ENCODE measurements at places on chromosomes 5 and 9. TPM values are rescaled to one million over a fixed set of nuclear protein-coding genes. Genes with fewer than 3 reads are reported as not detected.

The CREB3 gene
- 34.4 TPM for total RNA-seq

The LHX6 gene
- total RNA-seq = 1.2 TPM

The MPDZ gene
- 37.3 TPM for total RNA-seq

The RASA1 gene
- total RNA-seq = 31.6 TPM

DNA sequence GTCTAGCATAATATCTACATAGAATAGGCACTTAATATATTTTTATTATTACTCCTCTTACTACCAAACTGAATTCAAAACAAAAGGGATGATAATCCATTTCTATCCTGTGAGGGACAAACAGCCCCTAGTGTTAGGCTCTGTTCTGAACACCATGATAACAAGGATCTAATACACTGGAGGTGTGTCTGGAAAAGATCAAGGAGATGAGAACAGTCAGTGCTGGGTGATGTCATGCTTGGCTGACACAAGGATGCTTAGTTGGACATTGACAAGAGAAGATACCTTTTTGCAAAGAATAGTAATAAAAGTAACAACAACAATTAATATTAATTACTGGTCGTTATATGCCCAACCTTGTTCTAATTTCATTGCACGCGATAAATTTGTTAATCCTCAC lies 458.7 kb downstream of the EBF1 start:
- no peaks in the 10 kb centered on the region for H3K27me3 ChIP-seq
- no peaks in the 10 kb centered on the region for H3K4me1 ChIP-seq
- H3K36me3 ChIP-seq = no peaks in the 10 kb centered on the region
- DNase-seq = no peak
- no peak overlapping the region for H3K4me3 ChIP-seq
- H3K27ac ChIP-seq = no peak overlapping the region

DNA sequence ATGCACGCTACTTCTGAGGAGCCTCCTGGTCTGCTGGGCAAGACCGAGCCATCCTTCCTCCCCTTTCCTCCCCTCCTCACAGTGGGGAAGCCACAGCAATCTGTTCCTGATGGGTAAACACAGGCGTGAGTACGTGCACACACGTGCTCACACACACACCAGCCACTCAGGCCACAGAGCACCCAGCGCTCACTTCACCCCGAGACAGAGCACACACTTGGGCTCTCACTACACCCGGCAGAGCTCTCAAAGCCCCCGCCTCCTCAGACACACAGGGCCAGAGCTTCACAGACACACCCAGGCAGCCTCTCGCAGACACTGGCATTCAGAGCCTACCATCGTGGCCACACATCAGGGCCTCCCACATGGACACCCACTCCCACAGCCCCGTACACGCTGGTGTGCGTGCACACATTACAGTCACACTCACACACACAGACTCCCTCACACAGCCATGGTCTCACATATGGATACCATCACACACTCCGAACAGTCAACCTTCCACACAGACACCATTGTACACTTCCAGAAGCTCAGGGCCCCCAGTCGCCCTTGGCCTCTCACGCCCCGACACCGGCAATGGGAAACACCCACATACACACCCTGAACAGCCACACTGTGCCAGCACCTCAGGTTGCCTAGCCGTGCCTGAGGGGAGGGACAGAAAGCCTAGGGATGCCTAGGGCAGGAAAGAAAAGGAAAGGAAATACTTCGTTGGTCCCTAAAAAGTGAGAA lies 13.5 kb downstream of the CNTFR start:
- no peaks in the 10 kb centered on the region for H3K27me3 ChIP-seq
- no peak for DNase-seq
- peaks cover 10% of the 10 kb centered on the region for H3K4me1 ChIP-seq
- H3K36me3 ChIP-seq = no peaks in the 10 kb centered on the region
- no peak overlapping the region for H3K4me3 ChIP-seq
- H3K27ac ChIP-seq = no peak overlapping the region

GRCh38 chr5:159212657-159213462 lies 3.5 kb upstream of the RNF145 start:
- H3K36me3 ChIP-seq = no peaks in the 10 kb centered on the region
- no peak for DNase-seq
- no peak overlapping the region for H3K4me3 ChIP-seq
- H3K27ac ChIP-seq = no peak overlapping the region
- H3K27me3 ChIP-seq = no peaks in the 10 kb centered on the region
- H3K4me1 ChIP-seq = no peaks in the 10 kb centered on the region

- no peak for DNase-seq
- H3K4me3 ChIP-seq = no peak overlapping the region
- no peaks in the 10 kb centered on the region for H3K4me1 ChIP-seq
- no peaks in the 10 kb centered on the region for H3K36me3 ChIP-seq
- no peak overlapping the region for H3K27ac ChIP-seq
These were observed 70.4 kb downstream of the MVB12B start for GRCh38 chr9:126397056-126397455.

- H3K4me3 ChIP-seq = no peak overlapping the region
- H3K27ac ChIP-seq = no peak overlapping the region
- H3K4me1 ChIP-seq = no peaks in the 10 kb centered on the region
- DNase-seq = no peak
- no peaks in the 10 kb centered on the region for H3K27me3 ChIP-seq
- no peaks in the 10 kb centered on the region for H3K36me3 ChIP-seq
These were observed 41.0 kb upstream of the TMEM215 start for GRCh38 chr9:32742296-32742695.

DNA sequence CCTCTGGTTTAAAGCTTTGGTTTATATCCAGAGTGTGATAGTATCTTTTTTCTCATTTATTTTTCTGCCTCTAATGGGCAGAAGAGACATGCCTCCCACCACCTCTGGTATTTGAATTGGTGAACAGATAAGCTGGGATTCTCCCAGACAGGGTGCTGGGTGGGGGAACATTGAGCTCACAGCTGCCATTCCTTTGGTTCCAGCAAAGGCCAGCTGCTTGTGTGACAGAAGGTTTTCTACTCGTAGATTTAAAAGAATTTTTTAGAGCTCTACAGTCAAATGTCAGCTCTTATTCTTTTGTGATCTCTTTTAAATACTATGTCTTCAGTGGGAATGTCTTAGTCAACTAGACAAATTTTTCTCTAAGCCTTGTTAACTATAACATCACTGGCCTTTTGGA lies 54.7 kb upstream of the ADAMTS16 start:
- no peaks in the 10 kb centered on the region for H3K36me3 ChIP-seq
- no peak overlapping the region for H3K27ac ChIP-seq
- no peak overlapping the region for H3K4me3 ChIP-seq
- H3K27me3 ChIP-seq = no peaks in the 10 kb centered on the region
- no peak for DNase-seq

DNA sequence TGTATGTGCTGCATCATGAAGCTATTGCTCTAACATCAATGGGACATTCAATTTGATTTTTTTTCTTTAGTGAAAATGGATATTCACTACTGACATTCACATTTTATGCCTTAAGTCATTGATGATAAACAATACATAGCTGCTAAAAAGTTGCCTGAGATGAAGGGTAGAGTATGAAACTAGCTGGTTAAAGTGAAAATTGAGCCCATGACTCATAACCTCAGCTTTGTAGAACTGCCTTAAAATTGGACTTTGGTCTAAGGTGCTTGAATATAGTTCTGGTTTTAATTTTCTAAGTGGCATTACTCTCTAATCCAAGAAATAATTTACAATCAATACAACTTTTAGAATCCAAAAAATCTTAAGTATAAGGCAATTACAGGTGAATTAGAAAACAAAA lies 740.4 kb upstream of the RIOK2 start:
- H3K27me3 ChIP-seq = no peaks in the 10 kb centered on the region
- DNase-seq = no peak
- no peaks in the 10 kb centered on the region for H3K4me1 ChIP-seq
- no peak overlapping the region for H3K4me3 ChIP-seq

GRCh38 chr9:115305543-115305942 lies 187.6 kb upstream of the TNC start:
- no peak for DNase-seq
- H3K4me1 ChIP-seq = no peaks in the 10 kb centered on the region
- H3K36me3 ChIP-seq = no peaks in the 10 kb centered on the region
- no peak overlapping the region for H3K4me3 ChIP-seq
- H3K27me3 ChIP-seq = no peaks in the 10 kb centered on the region

DNA sequence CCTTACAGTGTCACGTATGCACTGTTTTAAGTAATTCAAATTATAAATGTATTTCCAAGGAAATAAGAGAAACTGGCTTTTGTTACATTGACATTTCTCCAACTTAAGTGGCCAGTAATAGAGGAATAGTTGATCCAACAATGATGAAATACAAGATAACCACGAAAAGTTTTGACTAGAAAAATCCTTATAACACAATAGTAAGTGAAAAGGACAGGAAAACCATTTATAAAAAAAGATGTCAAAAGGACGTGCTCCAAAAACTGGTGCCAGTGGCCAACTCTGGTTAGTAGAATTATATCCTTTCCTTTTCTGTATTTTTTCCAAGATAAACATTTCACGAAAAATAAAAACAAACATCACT lies 210.9 kb downstream of the GAPVD1 start:
- no peaks in the 10 kb centered on the region for H3K27me3 ChIP-seq
- H3K4me3 ChIP-seq = no peak overlapping the region
- H3K4me1 ChIP-seq = peaks cover 31% of the 10 kb centered on the region
- peak overlapping the region; percentile 71 for H3K27ac ChIP-seq

- DNase-seq = no peak
- no peaks in the 10 kb centered on the region for H3K27me3 ChIP-seq
- no peak overlapping the region for H3K4me3 ChIP-seq
- H3K27ac ChIP-seq = no peak overlapping the region
- no peaks in the 10 kb centered on the region for H3K4me1 ChIP-seq
- H3K36me3 ChIP-seq = no peaks in the 10 kb centered on the region
These were observed 112.5 kb downstream of the FAM174A start for GRCh38 chr5:100647461-100648230.

- H3K4me1 ChIP-seq = no peaks in the 10 kb centered on the region
- H3K27ac ChIP-seq = no peak overlapping the region
- DNase-seq = no peak
- no peak overlapping the region for H3K4me3 ChIP-seq
- no peaks in the 10 kb centered on the region for H3K36me3 ChIP-seq
- no peaks in the 10 kb centered on the region for H3K27me3 ChIP-seq
These were observed 233.1 kb downstream of the RASEF start for GRCh38 chr9:82829818-82830217.

GRCh38 chr5:110386782-110387181 lies 339.7 kb downstream of the TMEM232 start:
- no peaks in the 10 kb centered on the region for H3K4me1 ChIP-seq
- H3K4me3 ChIP-seq = no peak overlapping the region
- DNase-seq = no peak
- no peaks in the 10 kb centered on the region for H3K36me3 ChIP-seq
- no peak overlapping the region for H3K27ac ChIP-seq

- no peak overlapping the region for H3K27ac ChIP-seq
- H3K36me3 ChIP-seq = no peaks in the 10 kb centered on the region
- no peak for DNase-seq
- no peak overlapping the region for H3K4me3 ChIP-seq
- no peaks in the 10 kb centered on the region for H3K27me3 ChIP-seq
These were observed 49.3 kb downstream of the RICTOR start for GRCh38 chr5:39024884-39025283.

GRCh38 chr9:95508968-95509850 lies 7.6 kb downstream of the PTCH1 start:
- no peaks in the 10 kb centered on the region for H3K36me3 ChIP-seq
- peak overlapping the region; percentile 72 for H3K4me3 ChIP-seq
- H3K27me3 ChIP-seq = no peaks in the 10 kb centered on the region
- H3K27ac ChIP-seq = peak overlapping the region; percentile 86
- peak; percentile 84 for DNase-seq

DNA sequence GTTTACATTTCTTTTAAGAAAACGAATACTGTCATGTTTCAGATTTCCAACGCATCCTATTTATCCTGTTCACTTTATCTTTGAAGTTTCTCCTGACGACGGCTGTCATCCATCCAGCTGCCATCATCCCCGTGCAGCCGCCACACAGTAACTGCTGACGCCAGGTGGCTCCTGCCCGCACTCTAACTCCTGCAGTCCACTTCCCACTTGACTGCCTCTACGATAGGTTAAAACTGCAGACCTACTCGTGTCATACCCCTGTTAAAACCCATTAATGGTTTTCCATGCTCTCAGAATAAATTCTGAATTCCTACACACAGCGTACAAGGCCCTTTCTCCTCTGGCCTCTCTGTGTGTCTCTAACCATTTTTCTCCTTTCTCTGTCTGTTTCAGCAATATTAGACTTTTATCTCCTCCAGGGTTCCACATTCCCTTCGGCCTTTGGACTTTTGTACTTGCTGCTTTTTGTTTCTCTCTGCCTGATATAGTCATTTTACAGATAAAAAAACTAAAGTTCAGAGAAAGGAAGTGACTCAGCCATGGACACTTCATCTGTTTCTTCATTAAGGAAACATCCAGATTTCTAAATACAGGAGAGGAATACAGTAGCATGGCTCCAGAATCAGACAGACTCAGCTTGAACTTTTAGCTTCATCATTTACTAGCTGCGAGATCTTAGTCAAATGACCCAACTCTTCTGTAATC lies 84.9 kb downstream of the ADAMTS12 start:
- no peaks in the 10 kb centered on the region for H3K36me3 ChIP-seq
- no peaks in the 10 kb centered on the region for H3K27me3 ChIP-seq
- peaks cover 6% of the 10 kb centered on the region for H3K4me1 ChIP-seq
- H3K4me3 ChIP-seq = no peak overlapping the region
- H3K27ac ChIP-seq = no peak overlapping the region

DNA sequence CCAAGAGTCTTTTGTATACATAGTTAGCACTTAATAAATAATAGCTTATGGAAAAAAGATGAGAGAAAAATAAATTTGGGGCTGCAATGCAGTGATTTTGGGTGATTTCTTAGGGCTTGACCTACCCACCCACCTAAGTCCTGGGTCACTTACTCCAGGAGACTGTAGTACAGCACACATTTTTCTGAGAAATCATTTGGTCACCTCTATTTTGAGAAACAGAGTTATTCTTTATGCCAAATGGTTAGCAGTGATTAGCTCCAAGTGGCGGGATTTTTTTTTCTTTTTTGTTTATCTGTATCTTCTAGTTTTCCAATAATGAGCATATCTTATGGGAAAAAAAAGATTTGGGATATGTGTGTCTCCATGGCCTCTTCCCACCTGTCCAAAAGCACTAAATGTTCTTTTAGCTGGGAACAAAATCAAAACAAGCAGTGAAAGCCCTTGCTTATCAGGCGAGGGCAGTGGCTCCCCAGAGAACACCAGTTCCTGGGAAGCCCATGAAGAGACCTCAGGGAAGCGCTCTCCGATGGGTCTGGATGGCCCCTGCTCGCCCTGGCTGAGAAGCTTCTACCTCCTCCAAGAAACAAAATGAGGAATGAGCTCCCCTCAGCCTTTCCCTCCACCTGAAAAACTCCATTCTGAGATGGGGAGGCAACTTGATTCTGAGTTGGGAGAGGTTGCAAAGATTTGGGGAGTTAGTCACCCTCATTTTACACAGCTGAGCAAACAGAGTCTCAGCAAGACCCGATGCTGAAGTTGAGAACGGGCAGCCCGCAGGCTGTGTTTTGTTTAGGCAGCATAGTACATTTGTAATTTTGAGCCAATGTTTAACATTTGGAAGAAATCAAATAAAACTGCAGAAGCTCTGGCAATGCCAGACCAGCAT lies 69.9 kb downstream of the CYFIP2 start:
- no peak for DNase-seq
- no peak overlapping the region for H3K4me3 ChIP-seq
- H3K4me1 ChIP-seq = no peaks in the 10 kb centered on the region

Data from ovary (tissue), 10 donors.